ENCODE measurements at places on chromosomes 7 and 10. TPM values are rescaled to one million over a fixed set of nuclear protein-coding genes. Genes with fewer than 3 reads are reported as not detected.

DNA sequence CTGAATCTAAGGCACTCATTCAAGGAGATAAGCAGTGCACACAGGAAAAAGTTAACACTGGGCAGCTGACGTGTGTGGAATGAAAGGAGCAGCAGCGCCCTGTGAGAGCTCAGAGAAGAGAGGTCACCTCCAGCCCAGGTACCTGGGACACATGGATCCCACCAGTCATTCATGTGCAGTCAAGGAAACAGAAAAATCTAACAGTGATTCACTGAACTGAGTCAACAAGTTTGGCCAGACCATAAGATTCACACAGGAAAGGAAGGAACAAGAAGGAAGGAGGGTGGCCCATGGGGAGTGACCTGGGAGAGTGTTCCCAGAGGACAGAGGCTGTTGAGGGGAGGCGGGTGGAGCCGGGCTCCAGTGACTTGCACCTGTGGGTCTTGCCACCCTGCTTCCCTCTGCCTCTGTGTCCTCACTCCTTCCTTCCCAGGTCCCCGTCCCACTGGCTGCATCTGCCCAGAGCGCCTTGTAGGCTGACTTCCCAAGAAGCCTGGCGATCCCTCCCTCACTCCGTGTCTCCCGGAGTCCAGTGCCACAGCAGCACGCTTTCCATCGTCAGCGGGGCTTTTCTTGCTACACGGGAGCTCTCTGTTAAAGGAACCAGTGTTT, 27.7 kb downstream of the RNF32 start:
- no peak for DNase-seq

GRCh38 chr7:32142649-32143048, 72.4 kb upstream of the PDE1C start:
- no peak for DNase-seq

GRCh38 chr7:152551304-152552036, 115.7 kb upstream of the KMT2C start:
- DNase-seq: no peak

GRCh38 chr10:93894516-93895378, 969 bp downstream of the SLC35G1 start:
- no peak for DNase-seq

GRCh38 chr7:92137557-92137956, 3.3 kb upstream of the CYP51A1 start:
- no peak for DNase-seq

DNA sequence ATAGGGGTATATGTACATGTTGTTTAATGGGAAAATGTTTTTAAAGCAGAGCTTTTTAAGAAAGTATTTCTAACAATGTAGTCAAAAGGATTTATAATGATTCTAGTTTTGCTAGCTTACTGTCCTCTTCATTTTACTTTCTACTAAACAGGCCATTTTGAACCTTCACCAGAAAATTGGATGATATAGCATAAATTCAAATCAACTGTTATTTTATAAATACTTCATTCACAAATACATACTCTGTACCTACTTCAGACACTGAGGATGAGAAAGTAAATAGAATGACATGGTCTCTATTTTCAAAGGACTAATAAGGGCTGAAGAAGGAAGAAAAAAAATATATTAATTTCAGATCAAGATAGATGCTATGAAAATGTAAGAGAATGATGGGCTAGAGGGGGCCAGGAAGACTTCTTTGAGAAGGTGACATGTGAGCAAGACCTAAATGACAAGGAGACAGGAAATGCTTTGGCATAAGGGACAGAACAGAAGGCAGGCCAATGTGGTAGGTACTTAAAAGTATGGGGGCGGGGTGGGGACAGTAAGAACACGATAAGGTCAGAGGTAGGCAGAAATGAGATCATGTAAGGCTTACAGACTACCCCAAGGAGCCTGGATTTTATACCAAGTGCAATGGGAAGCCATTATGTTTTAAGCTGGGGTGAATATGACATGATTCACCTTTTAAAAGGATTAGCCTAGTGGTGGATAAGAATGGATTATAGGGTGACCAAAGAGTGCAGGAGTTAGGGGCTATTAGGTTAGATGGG, 5.2 kb downstream of the NAMPT start:
- no peak for DNase-seq

DNA sequence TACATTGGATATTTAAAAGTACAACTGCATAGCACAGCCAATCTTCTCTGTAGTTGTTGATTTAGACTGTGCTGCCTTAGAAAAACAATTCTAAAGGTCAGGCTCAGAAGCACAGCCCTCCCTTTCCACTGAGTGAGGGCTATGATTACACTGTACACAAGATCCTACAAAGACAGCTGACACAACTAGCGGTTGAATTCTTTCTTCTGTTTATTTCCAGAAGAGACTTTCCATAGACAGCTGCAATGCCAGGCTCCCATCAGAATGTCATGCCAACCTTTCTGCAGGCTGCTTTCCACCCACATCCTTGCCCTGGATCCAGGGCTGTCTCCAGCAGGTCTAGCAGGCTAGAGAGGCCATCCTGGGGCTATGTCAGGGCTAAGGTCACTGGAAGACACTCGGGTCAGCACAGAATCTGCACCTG, 39.3 kb downstream of the FAM13C start:
- DNase-seq: no peak

DNA sequence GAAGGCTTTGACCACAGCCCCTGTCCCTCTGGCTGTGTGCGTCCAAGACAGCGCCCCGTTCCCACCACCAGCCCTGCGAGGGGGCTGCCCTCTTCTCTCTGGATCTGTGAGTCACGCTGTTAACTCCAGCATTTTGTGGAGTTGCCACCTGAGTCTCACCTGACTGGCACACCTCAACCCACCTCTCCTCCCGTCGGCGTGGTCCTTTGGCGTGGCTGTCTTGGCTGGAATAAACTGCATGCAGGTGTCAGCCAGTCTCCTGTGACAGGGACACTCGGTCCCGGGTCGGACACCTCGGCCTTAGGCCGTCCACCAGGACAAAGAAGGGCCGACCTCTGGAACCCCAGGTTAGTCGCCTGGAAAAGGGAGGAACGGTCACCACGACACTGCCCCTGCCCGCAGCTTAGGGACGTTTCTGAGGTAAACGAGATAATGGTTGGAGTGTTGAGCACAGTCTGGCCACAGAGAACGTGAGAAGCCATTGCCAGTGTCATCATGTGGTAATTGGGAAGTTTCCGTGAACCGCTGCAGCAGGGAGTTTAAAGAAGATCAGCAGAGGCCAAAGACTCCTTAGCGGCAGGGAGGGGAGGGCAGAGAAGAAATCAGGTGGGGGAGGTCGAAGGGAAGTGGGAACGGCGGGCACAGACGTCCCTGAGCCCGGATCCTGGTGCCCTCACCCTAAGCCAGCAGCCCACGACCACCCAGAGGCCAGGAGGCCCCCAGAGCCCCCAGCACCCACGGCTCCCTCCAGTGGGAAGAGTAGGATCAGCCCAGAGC, 73.6 kb upstream of the FAM20C start:
- no peak for DNase-seq

CYP2E1 gene
- 1.4 TPM for total RNA-seq

FZD1 gene
- 11.8 TPM for total RNA-seq

SAP25 gene
- total RNA-seq: 8.1 TPM

ALOX5 gene
- total RNA-seq: 1.9 TPM

ANKRD61 gene
- 0.47 TPM for total RNA-seq

Data from progenitor cell of endocrine pancreas (in vitro differentiated cells).